ENCODE measurements at places on chromosomes 13 and 19. TPM values are rescaled to one million over a fixed set of nuclear protein-coding genes. Genes with fewer than 3 reads are reported as not detected.
A peak's percentile ranks its signal among the peaks of the same experiment; 100 is the strongest.

- no peak overlapping the region for H3K27ac ChIP-seq
- no peak for DNase-seq
- no peaks in the 10 kb centered on the region for H3K4me1 ChIP-seq
Measured at GRCh38 chr13:43472980-43473379, 313.8 kb downstream of the ENOX1 start.

GRCh38 chr13:113005076-113005865, 36.3 kb downstream of the MCF2L start:
- H3K4me1 ChIP-seq: no peaks in the 10 kb centered on the region
- no peaks in the 10 kb centered on the region for H3K27me3 ChIP-seq
- no peak for DNase-seq

MIA gene
- total RNA-seq: 1.5 TPM

- no peak overlapping the region for H3K27ac ChIP-seq
- no peaks in the 10 kb centered on the region for H3K36me3 ChIP-seq
- H3K4me3 ChIP-seq: no peak overlapping the region
- no peak for DNase-seq
- no peaks in the 10 kb centered on the region for H3K27me3 ChIP-seq
Measured at GRCh38 chr13:113098162-113098732, 7.3 kb upstream of the F7 start.

DNA sequence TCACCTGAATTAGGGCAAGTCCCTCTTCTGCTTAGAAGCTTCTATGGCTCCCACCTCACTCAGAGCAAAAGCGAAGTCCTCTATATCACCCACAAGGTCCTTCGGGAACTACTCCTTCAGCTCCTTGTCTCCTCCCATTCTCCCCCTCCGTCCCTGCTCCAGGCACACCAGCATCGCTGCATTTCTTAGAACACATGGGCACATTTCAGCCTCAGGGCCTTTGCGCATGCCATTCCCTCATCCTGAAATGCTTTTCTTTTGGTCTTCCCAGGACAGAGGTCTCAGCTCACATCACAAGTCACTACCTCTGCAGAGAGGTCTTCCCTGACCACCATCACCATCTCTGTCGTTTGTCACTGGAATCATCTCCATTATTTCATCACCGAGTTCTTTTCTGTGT, 4.0 kb downstream of the S1PR5 start:
- no peak overlapping the region for H3K4me3 ChIP-seq
- no peak for DNase-seq
- no peak overlapping the region for H3K27ac ChIP-seq
- H3K4me1 ChIP-seq: peaks cover 17% of the 10 kb centered on the region
- peaks cover 58% of the 10 kb centered on the region for H3K27me3 ChIP-seq
- H3K36me3 ChIP-seq: no peaks in the 10 kb centered on the region

FCGBP gene
- 18.9 TPM for total RNA-seq

GRCh38 chr19:4977299-4978174, 8.6 kb downstream of the KDM4B start:
- DNase-seq: no peak
- no peaks in the 10 kb centered on the region for H3K36me3 ChIP-seq
- H3K4me1 ChIP-seq: peaks cover 93% of the 10 kb centered on the region
- H3K27me3 ChIP-seq: no peaks in the 10 kb centered on the region
- H3K4me3 ChIP-seq: peak overlapping the region; percentile 34

DNA sequence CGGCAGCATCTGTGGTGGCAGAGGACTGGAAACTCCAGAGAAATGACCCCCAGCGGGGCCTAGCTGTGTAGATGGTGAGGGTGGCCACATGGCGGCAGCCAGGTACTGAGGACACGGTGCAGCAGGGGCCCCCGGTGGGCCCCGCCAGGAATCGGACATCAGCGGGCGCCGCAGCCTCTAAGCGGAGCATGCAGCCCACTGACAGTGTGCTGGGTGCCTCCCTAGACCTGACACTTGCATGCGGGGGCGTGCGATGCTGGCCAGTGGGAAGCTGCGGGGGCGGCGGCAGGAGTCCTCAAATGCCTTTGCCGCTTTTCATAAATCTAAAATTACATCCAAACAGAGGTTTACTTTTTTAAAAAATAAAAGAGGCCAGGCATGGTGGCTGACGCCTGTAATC, 16.1 kb downstream of the ADAT3 start:
- H3K27me3 ChIP-seq: no peaks in the 10 kb centered on the region
- no peak for DNase-seq
- H3K4me1 ChIP-seq: peaks cover 36% of the 10 kb centered on the region
- H3K4me3 ChIP-seq: no peak overlapping the region

GRCh38 chr19:46732172-46732938, 13.5 kb upstream of the FKRP start:
- peak overlapping the region; percentile 75 for H3K27ac ChIP-seq
- H3K4me3 ChIP-seq: no peak overlapping the region
- peak; percentile 72 for DNase-seq
- no peaks in the 10 kb centered on the region for H3K27me3 ChIP-seq

DNA sequence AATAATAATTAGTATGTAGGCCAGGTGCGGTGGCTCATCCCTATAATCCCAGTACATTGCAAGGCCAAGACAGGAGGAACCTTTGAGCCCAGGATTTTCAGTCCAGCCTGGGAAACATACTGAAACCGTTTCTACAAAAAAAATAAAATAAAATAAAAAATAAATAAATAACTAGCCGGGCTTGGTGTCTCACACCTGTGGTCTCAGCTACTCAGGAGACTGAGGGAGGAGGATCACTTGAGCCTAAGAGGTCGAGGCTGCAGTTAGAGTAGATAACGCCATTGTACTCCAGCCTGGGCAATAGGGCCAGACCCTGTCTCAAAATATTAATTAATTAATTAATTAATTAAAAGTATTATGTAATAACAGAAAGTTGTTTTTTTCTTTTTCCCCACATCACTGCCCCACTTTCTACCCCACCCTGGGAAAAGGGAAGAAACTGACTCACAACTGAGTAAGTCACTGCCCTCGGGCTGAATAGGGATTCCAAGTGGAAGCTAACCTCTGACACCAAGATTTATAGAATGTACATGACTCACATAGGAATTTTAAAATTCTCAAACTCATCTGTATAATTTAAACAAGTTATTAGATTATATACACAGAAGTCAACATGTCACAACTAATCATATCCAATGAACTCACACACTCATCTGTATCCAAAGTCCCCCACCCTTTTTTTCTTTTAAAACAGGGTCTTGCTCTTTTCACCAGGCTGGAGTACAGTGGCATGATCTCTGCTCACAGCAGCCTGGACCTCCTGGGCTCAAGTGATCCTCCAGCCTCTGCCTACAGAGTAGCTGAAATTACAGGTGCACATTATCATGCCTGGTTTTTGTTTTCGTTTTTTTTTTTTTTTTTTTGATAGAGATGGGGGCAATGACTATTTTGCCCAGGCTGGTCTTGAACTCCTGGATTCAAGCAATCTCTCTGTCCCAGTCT, 12.5 kb downstream of the ZNF611 start:
- H3K4me3 ChIP-seq: no peak overlapping the region
- no peak overlapping the region for H3K27ac ChIP-seq
- H3K36me3 ChIP-seq: peaks cover 62% of the 10 kb centered on the region
- H3K27me3 ChIP-seq: no peaks in the 10 kb centered on the region
- no peak for DNase-seq

DNAAF3 gene
- not detected for total RNA-seq

GRCh38 chr13:33917190-33917589, 99.2 kb downstream of the RFC3 start:
- H3K27ac ChIP-seq: no peak overlapping the region
- H3K27me3 ChIP-seq: no peaks in the 10 kb centered on the region
- no peak overlapping the region for H3K4me3 ChIP-seq
- no peaks in the 10 kb centered on the region for H3K4me1 ChIP-seq

GRCh38 chr13:94956417-94957110, 244.2 kb upstream of the SOX21 start:
- no peaks in the 10 kb centered on the region for H3K27me3 ChIP-seq
- no peaks in the 10 kb centered on the region for H3K36me3 ChIP-seq
- no peak for DNase-seq
- H3K27ac ChIP-seq: no peak overlapping the region

DNA sequence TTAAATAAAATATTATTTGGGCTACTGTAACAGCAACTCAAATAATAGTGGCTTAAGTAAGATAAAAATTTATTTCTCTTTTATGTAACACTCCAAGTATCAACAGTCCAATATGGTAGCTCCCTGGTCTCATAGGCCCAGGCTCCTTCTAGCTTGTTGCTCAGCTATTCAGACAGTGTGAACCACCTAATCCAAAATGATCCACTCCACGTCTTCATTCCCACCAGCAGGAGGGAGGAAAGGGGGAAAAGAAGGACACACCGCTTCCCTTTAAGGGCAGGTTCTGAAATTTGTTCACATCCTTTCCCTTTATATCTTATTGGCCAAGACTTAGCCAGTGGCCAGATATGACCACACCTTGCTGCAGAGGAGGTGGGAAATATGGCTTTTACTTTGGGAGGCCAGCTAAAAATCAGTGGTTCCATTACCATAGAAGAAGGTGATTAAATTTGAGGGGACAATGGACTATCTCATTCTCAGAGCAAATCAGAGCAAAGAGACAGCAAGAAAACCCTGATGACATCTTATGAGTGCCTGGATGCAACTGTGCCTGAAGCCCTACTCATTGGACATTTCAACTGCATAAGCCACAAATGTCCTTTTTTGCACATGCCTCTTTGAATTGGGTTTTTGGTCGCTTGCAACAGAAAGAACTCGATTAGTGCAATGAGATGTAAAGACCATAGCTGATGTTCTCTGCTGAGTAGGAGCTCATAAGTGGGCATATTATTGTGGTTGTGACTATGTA, 7.0 kb upstream of the EPOR start:
- no peak for DNase-seq
- no peak overlapping the region for H3K27ac ChIP-seq
- no peaks in the 10 kb centered on the region for H3K27me3 ChIP-seq
- no peaks in the 10 kb centered on the region for H3K36me3 ChIP-seq
- H3K4me1 ChIP-seq: peaks cover 13% of the 10 kb centered on the region

DNA sequence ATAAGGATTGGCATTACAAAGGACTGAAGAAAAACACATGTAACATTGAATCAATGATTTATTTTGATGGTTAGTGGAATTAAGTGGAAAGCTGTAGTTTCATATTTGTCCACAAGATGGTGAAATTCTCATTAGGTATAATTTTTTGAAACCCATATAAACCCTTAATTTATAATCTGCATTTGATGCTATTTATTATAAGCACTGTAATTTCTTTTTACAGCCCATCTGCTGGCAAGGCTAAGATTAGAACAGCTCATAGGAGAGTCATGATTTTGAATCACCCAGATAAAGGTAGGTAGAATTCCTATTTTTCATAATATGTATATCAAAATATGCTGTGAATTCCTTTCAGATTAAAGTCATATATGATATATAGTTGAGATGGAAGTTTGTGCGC, 62.2 kb downstream of the DNAJC15 start:
- H3K4me3 ChIP-seq: no peak overlapping the region
- no peak for DNase-seq
- no peak overlapping the region for H3K27ac ChIP-seq
- no peaks in the 10 kb centered on the region for H3K27me3 ChIP-seq
- peaks cover 7% of the 10 kb centered on the region for H3K36me3 ChIP-seq
- peaks cover 12% of the 10 kb centered on the region for H3K4me1 ChIP-seq

ZFP14 gene
- 5.7 TPM for total RNA-seq

HIPK4 gene
- not detected for total RNA-seq

- H3K36me3 ChIP-seq: no peaks in the 10 kb centered on the region
- DNase-seq: no peak
- peaks cover 3% of the 10 kb centered on the region for H3K27me3 ChIP-seq
Measured at GRCh38 chr19:31390711-31391110, 41.5 kb upstream of the TSHZ3 start.

DNA sequence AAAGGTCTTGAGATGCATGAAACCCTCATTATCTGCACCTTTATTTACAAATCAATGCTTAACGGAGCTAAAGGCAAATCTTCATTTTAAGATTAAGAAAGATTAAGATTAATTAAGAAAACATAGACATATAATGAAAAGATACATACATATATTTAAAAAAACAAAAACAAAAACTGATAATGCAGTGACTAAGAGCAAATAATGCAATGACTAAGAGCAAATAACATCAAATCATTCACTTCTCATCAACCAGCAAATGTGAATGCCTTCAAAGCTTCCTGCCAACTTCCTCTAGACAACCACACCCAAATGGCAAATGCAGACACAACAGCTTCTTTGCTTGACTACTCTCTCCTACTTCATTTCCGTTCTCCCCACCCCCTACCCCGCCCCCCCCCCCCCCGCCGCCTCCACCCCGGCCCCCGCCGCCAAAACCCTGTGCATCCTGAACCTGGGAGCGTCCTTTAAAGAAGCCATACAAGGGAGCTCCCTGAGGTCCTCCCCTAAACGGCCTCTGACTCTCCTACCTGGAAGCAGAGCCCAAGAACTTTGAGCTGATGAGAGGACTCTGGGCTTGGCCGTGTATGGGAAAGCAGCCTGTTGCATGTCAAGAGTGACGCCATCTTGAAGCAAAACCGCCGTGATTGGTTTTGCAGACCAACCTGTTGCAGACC, 24.5 kb downstream of the TEX101 start:
- H3K27me3 ChIP-seq: no peaks in the 10 kb centered on the region
- H3K4me1 ChIP-seq: peaks cover 24% of the 10 kb centered on the region
- DNase-seq: no peak
- peak overlapping the region; percentile 75 for H3K27ac ChIP-seq
- H3K4me3 ChIP-seq: no peak overlapping the region

EPSTI1 gene
- 33.5 TPM for total RNA-seq

DNA sequence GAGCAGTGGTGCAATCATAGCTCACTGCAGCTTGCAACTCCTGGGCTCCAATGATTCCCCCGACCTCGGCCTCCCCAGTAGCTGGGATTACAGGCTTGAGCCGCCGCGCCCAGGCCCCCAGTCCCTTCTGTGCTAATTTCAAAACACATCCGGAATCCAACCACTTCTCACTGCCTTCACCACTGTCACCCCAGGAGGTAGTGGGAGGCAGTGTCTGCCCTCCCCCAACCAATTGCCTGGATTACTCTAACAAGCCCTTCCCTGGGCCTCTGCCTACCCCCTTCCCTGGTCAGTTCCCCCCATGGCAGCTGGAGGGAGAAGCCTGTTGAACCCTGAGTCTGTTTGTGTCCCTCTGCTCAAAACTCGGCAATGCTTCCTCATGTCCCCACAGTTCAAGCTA, 2.3 kb downstream of the PRAM1 start:
- H3K27me3 ChIP-seq: no peaks in the 10 kb centered on the region
- H3K36me3 ChIP-seq: no peaks in the 10 kb centered on the region
- H3K4me1 ChIP-seq: peaks cover 9% of the 10 kb centered on the region
- H3K27ac ChIP-seq: no peak overlapping the region
- H3K4me3 ChIP-seq: no peak overlapping the region

DNA sequence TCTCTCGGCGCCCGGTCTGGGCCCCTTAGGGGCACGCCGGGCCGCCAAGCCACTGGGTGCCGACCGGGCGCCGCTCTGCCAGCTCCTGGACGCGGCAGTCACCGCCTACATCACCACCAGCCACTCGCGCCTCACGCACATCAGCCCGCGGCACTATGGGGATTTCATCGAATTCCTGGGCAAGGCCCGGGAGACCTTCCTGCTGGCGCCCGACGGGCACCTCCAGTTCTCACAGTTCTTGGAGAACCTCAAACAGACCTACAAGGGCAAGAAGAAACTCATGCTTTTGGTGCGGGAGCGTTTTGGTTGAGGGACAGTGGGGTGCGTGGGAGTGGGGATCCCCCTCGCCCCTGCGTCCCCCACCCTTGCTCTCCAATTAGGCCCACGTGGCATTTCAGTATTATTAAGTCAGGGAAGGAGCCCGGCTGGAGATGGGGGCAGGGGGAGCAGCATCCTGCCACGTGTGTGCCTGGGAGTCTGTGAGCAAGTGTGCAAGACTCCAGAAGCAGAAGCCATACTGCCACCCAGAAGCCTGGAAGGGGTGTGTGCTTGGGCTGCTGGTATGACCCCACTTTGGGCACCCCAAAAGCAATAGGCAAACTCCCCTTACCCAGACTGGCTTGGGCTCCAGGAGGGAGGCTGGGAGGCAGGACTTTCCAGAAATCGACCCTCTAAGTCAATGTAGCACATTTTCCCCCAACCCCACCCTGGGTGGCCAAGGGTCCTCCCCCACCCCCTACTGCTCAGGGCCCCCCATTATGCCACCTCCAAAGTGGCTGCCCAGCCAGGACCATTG, 35.7 kb downstream of the ZSWIM4 start:
- peaks cover 30% of the 10 kb centered on the region for H3K4me1 ChIP-seq
- no peak for DNase-seq
- H3K4me3 ChIP-seq: no peak overlapping the region

Measured in spleen (tissue), 13 donors.